Stimulated activated naive B cell treated with anti-CD40 and anti-IgM and Interleukin-4, amounts not matched to agents 10 μg/mL and 1 μg/mL and 100 μg/mL, for 72 hours (primary cell): ENCODE measurements at places on chromosomes 7 and 10.

GRCh38 chr7:150961510-150962289 lies 16.4 kb downstream of the KCNH2 start:
- DNase-seq, result no peak

DNA sequence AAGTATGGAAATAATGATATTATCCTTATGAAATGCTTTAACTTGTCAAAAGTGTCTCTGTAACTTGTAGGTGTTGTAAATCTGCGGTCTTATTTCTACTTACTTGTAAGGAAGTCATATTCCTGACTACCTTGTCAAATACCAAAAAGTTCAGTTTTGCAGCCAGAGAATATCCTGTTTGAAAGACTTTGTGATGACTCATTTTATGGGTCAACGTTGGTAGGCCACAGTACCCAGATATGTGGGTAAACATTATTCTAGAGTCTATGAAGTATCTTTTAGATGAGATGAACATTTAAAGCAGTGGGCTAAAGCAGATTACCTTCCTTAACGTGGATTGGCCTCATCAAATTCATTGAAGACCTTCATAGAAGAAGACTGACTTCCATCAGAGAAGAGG lies 195.3 kb downstream of the PPP1R9A start:
- DNase-seq, result no peak

DNA sequence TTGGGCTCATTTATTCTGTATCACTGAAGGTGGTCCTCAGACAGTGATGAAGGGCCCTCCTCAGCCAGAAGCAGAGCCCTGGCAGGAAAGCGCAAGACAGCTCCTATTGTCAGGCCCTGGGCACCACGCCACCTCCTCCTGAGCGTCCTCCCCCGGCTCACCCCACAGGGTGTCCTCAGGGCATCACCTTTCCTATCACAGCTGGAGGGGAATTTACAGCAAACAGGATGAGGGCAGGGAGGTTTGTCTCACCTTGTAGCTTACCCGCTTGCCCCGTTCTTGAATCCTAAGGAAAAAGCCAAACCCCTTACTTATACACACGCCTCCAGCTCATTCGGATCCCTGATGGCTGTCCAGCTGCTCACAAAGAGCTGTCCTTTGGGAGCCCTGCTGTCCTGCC lies 50.2 kb upstream of the LANCL2 start:
- DNase-seq, result no peak

DNA sequence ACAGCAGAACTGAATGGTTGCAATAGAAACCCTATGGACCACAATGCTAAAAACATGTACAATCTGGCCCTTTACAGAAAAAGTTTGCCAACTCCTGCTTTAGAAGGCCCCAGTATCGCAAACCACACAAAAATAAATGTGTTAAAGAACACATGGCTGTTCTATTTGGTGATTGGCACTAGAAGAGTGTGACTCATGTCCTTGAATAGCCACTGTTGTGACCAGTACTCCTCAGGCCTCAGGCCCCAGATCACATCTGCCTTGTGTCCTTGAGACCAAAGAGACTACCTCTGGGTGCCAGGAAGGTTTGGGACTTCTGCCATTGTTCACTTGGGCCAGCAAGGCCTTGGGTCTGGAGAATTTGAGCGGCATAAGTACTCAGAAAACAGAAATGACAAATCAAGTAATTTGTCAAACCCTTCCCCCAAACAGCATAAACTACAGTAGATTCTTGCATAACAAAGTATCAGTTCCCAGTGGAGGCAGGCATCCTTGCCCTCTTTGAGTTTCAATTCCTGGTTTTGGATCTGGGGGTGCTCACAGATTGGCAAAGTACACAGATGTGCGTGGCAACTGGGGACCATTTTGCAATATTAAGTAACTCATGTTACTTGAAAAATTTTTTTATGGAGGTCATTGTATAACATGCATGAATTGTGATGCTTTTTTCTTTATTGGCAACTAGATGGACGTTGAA lies 50.2 kb downstream of the MTURN start:
- peak; percentile 24 for DNase-seq

DNA sequence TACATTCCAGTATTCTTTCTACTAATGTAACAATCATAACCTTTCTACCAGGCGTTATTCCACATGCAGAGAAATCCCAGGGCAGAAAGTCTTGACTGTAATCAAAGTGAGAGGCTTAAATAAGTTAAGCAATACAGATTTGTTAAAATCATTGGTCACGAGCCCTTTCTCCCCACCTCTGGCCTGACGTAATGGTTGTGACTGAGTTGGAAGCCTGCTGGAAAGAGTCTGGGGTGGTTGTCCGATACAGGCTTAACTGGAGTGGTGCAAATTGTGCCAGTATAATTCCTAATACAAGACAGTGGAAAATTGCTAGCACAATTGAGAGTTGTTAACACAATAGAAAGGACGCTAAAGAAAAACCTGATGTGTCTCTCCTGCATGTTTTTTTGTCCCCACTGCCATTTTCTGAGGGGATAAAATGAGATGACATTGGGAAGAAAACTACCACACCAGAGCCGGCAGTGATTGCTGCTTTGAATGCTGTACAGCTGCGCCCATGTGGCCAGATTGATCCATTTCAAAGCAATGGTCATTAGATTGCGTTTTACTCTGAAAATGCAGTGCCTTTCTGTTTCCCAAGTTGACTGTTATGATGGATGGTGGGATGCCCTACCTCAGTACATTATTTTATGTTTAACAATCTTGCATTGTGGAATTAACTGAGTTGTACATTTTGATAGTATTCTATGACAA lies 190.8 kb downstream of the POU6F2 start:
- DNase-seq, result no peak

DNA sequence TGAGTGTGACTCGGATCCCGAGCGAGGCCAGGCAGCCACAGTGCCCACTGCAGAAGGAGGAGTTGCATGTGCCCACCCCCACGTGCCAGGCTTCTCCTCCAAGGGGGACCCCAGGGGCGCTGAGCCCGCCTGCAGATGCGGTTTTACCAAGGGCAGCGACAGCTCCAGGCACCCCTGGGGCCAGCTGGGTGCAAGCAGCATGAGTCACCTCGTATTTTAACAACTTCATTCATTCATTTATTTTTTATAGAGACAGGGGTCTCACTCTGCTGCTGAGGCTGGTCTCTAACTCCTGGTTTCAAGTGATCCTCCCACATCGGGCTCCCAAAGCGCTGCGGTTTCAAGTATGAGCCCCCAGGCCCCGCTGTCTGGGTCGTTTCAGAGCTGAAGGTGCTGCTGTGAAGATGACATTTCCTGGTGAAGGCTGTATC lies 1.3 kb upstream of the FOXL3 start:
- DNase-seq, result no peak

DNA sequence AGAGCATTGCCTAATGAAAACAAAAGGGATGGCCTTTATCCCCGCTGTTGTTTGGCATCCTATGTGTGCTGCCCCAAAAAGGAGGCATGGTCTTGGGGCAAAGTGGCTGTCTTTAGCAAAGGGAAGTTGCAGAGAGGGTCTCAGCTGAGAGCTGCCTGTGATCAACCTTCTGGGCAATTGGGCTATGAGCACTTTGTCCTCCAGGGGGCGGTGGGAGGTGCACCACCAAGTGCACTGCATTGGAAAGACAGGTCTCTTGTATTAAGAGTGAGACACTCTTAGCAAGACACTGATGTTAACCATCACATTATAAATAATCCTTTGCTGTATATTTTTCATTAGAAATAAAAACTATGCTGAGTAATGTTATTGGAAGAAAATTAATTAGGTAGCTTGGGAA lies 314.8 kb downstream of the POM121L12 start:
- no peak for DNase-seq

- DNase-seq, result no peak
These were observed 66.6 kb downstream of the CAV1 start for GRCh38 chr7:116591202-116592040.

- DNase-seq, result peak; percentile 4
These were observed 1.2 kb downstream of the FOXK1 start for GRCh38 chr7:4683043-4683883.

DNA sequence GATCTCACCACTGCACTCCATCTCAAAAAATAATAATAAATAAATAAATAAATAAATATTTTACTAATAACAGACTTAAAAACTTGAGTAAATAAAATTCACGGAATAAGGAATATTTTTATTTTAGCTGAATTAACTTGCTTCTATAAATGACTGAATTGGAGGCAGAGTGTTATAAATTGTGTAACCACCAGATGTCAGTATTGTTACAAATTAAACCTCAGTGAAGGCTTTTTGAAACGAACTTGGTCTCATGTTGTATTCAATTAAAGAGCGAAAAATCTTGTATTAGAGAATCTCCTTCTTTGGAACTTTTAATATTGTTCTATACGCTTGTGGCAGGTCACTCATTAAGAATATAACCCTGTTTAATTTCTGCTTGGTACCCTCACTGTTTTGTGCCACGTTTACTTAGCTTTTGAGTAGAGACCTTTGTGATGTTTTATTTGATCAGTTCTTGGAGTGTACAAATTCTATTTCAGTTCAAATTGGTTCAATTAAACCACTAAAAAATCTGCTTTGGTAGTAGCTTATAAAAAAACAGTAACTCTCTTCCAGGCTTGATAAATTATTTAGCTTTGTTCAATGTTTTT lies 45.6 kb upstream of the SCIN start:
- no peak for DNase-seq

DNA sequence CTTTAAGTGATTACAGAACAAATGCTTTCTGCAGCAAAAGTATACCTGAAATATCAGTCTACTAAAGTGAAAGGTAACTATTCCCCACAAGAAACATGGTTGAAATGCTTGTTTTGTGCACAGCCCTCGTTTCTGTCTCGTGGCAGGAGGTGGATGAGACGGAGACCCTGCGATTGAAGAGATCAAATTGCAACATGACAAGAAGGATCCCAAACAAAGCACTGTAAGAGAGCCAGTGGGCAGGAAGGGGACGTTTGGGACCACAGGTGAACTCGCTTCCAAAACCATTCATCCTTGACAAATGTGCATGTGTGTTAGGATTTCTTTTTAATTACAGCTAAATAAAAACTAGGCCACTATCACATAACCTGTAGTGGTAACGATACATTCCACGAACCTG lies 192.6 kb downstream of the CCSER2 start:
- DNase-seq, result no peak

- DNase-seq, result peak; percentile 46
These were observed 126.4 kb upstream of the CCDC6 start for GRCh38 chr10:60032723-60033122.

DNA sequence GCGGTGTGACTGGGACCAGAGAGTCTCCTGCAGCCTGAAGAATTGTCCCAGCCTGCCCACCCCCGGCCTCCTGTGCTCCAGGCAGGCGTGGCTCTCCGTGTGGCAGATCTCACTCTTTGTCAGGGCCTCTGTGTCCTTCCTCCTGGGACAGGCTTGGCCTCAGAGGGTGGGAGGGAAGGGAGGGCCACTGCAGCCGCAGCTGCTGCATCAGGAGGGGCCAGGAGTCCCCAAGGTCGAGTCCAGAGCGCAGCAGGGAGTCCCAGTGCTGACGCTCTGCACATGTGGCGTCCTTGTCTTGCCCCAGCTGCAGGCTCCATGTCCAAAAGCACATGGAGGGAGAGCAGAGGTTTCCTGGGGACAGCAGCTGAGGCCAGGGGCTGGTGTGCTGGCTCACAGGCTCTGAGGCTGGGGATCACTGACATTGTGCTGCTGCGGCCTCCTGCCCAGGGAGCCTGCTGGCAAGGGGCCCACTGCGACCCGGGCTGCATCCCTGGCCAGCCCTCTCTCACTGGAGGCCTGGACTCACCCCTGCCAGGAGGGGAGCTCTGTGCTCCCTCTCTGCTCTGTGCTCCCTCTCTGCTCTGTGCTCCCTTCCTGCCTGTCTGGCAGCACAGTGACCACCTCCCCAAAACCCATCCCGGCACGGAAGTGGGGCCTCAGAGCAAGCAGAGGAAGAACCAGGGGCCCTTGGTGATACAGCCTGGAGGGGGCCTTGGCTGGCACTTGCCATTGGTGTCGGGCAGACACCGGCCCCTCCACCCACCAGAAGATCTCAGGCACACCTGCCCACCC lies 114.6 kb upstream of the RET start:
- DNase-seq, result no peak

DNA sequence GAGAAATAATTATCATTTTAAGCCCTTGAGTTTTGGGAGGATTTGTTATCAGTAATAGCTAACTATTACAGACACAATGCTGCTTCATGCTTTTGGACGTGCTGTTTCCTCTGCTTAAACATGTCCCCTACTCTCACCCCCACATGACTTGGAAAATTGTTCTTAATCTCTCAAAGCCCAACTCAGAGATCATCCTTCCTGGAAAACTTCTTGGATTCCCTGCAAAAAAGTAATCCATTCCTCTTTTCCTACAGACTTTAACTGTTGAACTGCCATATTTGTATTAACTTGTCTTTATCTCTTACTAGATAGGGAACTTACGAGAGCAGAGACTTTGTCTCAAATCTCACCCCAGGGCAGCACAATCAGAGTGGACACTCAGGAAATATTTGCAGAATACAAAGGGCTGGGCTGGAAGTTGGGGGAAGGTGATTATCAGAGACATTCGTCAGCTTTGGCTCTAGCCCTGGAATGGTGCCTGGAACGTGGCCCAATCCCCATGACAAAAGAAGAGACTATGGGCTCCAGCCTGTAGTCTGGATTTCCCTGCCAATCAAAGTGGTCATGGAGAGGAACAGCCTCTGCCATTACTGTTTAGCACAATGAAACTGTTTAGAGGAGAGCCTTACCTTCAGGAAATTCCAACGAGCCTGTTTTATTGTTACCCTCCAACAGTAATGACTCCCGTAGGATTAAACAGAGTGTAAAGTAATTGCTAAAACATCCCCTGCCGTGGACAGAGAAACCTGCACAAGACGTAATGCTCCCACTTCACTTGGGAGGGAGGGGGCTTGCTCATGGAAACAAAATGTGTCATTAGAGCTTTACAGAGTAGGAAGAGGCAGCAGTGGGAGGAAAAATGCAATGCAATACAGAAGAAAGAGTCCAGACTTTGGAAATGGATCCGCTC lies 140.4 kb upstream of the AUTS2 start:
- DNase-seq, result no peak

DNA sequence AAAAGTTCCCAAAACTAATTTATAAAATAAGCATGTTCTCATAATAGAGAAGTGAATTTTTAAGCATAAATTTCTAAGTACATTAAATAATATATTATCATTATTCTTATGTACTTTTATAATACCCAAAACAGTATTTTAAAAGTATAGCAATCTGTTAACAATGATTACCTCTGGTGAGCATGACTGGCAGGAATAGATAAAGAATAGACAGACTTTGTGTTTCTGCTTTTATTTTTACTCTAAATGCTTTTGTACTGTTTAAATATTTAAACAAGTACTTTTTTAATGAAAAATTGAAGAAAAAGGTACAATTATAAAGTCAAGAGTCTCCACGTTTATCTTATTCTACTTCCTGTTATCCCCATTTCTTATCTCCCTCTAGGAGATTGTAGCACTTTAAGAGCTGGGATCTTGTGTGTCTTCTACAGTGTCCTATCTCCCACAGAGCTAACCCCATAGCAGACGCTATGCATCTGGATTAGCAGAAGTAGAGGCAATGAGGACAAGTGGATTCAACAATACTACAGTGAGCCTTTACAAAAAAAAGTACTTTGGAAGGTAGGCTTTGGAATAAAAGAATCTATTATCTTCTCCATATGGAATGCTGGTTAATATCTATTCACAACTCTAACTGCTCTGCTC lies 42.9 kb downstream of the IDE start:
- DNase-seq, result no peak
